SJCRH30 (cell line): ENCODE measurements at places on chromosomes 13 and 19. TPM values are rescaled to one million over a fixed set of nuclear protein-coding genes. Genes with fewer than 3 reads are reported as not detected.

Gene PCDH20
- 1.1 TPM in 2 replicates for total RNA-seq

Gene ACTL9
- not detected in 2 replicates for total RNA-seq

Gene PSG2
- not detected in 2 replicates for total RNA-seq

Gene CTU1
- 6.7 and 7.2 TPM in 2 replicates for total RNA-seq

Gene NRTN
- total RNA-seq: 21.5 and 23.6 TPM in 2 replicates

Gene PSG11
- total RNA-seq: not detected in 2 replicates

Gene CYTH2
- total RNA-seq: 25.0 and 29.0 TPM in 2 replicates

Gene MISP
- 0.18 and 0.41 TPM in 2 replicates for total RNA-seq

Gene KLK12
- not detected in 2 replicates for total RNA-seq
